ENCODE measurements at places on chromosomes 7 and 10.
A peak's percentile ranks its signal among the peaks of the same experiment; 100 is the strongest.

DNA sequence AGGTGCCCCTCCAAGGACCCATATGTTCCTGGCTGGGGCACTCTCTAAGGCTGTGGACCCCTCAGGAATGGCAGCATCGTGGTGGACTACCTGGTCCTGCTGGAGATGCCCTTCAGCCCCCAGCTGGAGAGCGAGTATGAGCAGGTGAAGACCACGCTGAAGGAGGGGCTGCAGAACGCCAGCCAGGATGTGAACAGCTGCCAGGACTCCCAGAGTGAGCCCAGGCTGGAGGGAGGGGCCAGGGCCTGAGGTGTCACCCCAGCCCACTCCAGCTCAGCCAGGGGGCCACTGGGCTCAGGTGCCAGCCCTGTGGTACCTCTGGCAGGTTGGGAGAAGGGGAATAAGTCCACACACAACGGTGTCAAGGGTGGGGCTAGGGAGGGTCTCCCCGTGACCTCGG is 4.7 kb upstream of the MUC12 start:
- DNase-seq, result no peak

DNA sequence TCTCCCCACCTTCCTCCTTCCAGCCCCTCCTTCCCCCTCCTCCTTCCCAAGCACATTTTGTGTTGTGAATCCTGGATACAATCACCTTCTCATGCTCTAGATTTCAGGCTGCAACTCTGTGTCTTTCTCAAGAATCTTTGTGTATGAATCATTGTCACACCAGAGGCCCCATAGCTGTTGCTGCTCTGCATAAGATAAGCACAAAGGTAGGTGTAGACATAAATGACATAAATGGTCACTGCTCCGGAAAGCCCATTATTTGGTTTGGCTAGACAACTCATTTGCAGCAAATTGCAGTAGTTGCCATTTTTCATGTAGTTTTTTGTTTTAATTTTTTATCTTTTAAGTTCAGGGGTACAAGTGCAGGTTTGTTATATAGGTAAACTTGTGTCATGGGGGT is 216.3 kb upstream of the NRP1 start:
- DNase-seq, result no peak

DNA sequence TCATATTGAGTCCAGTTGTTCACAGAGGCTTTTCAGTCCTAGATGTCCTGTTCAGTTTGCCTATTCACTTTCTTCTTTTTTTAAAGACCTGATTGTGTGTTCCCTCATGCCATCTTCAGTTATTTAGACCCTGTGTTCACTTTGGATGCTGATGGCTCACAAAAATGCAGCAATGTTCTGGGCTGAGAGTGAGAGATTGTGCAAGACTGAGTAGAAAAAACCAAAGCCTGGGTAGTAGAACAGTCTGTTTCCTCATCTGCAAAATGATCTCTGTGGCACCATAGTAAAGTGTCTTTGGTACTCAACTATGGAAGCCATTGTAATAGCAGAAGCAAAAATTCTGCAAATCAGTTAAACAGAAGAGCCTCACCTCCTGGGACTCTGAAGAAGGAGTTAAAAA is 43.2 kb downstream of the AKR1B1 start:
- DNase-seq, result no peak

DNA sequence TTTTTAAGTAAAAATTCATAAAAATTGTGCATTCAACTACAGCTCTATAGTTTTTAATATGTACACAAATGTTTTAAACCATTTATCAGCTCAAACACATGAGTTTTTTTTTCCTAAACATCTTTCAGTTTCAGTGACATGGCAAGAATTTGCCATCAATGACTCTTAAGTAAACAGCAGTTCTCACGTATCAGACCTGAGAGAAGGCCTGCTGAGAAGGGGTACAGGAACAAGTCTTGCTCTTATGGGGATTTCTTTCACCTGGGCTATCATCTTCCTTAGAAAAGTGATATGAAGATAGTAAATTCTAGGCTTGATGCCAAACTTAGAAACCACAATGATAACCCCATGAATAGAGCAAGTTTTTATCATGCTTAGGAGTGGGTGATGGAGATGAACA is 467.8 kb downstream of the ARL4A start:
- no peak for DNase-seq

GRCh38 chr10:132158122-132158741 is 28.5 kb upstream of the DPYSL4 start:
- DNase-seq, result no peak

DNA sequence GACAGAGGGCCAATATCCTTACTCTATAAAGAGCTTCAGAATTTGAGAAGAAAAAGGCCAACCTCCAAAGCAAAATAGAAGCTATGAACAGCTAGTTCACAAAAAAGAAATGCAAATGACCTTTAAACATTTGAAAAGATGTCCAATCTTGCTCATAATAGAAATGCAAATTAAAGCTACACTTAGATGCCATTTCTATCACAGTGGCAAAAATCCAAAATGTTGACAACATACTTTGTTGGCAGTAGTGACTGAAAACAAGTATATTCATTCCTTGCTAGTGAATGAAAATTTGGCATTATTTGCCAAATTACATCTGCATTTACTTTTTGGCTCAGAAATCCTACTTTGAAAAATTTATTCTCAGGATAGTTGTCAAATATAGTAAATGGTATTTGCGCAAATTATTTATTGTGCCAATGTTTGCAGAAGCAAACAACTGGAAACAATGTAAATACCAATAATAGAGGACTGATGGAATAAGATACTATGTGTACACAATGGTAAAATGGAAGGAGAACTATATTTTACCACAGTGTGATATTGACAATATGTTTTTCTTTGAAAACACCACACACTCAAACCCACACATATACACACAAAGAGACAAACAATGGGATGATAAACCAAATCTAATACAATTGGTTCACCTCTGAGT is 9.4 kb downstream of the TMEM106B start:
- DNase-seq, result no peak

DNA sequence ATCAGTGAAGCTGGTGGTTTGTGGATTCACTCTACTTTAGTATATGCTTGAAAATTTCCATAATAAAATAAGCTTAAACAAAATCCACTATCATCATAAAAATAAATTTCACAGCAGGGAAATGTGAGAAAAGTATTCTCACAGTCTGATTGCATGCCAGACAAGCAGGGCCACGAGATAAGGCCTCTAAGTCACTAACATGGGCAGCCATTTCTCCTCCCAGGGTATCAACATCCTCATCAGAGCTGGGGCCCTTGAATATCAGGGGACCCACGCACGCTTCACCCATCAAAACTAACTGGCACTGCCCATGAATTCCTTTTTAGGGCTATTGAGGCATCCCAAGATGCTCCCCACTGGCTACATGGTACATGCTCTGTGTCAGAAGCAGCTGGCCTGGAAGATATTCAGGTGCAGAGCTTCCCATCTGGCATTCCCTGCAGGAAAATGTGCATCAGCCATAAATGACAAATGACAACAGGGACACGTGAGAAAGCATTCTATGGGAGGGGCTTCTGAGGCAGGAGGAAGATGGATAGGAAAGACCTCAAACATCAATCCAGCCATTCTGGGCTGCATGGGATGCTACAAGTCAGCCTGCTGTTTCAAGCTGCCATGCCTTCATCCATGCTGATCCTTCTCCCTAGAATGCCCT is 17.4 kb downstream of the CCDC6 start:
- DNase-seq, result no peak

GRCh38 chr7:25722856-25723255 is 429.1 kb upstream of the NFE2L3 start:
- no peak for DNase-seq

DNA sequence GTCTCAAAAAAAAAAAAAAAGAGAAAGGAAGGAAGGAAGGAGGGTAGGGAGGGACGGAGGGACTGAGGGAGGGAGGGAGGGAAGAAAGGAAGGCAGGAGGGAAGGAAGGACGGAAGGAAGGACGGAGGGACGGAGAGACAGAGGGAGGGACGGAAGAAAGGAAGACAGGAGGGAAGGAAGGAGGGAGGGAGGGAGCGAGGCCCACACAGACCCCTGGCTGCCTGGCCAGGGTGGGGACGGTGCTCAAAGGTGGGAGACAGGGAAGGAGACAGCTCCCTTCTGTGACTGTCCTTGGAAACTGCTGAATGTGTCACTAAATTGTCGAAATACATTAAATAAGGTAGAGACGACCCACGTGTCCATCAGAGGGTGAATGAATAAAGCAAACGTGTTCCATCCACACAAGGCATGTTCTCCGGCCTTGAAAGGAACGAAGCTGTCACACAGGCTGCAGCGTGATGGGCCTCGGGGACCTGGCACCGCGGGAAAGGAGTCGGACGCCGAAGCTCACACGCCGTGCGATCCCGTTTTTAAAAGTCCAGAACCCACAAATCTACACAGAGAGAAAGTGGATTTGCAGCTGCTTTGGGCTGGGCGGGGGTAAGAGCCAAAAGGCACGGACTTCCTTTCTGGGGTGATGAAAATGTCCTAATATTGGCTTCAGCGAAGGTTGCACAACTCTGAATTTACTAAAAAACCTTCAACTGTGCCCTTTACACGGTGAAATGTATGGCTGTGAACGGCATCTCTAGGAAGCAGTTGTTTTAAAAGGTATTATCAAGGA is 23.3 kb downstream of the ADAP1 start:
- DNase-seq, result no peak

- no peak for DNase-seq
Measured at GRCh38 chr7:51666266-51666665, 349.7 kb upstream of the COBL start.

DNA sequence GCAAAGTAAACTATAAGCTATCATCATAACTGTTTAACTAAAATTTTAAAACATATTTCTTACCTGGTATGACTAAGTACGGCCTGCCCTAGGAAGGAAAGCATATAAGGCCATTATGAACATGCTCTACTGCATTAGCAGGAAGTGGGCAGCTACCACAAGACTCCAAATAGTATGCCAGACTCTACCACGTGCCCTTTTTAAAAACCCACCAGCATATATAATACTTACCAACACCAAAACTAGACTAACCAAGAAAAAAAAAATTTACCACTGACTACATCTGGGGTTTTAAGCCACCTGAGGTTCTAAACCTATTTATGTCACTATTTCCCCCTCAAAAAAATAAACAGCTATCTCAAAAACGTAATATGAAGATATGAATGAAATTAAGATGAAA is 30.1 kb downstream of the NUDCD3 start:
- no peak for DNase-seq

GRCh38 chr10:51023636-51024035 is 50.7 kb upstream of the PRKG1 start:
- DNase-seq, result no peak

DNA sequence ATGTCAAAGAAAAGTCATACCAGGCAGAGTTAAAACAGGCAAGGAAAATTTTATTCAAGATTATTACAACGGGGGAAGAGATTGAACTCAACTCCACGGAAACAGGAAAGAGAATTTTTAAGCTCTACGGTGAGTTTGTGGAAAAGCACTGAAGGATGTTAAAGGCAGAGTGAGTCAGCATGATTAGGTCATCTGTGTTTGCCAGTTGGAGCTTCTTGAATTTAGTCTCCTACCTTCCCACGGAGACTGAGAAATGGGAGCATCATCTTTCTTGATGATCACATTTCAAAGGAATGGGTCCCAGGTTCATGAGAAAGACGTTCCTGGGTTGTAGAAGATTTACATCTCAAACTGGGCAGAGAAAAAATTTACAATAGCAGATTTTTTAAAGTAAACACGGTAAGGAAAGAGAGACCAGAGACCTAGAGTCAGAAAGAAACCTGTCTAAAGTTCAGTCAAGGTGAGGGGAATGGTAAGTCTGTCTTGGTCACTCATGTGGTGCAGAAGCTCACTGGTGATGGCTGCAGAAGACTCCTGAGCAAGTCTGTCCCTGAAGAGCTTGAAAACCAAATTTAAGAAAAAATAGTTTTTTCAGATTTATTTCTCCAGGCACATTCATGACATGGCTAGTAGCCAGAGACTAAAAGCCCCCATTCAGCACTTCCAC is 516.9 kb upstream of the LRRN3 start:
- DNase-seq, result peak; percentile 34

- peak; percentile 34 for DNase-seq
Measured at GRCh38 chr10:116444527-116445142, 17.0 kb downstream of the PNLIPRP3 start.

DNA sequence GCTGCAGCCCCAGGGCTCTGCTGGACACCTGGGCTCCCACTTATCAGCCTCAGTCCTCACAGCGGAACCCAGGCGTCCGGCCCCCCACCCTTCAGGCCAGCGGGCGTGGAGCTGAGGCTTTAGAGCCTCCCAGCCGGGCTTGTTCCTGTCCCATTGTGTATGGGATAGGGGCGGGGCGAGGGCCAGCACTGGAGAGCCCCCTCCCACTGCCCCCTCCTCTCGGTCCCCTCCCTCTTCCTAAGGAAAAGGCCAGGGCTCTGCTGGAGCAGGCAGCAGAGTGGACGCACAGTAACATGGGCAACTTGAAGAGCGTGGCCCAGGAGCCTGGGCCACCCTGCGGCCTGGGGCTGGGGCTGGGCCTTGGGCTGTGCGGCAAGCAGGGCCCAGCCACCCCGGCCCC is 2.7 kb downstream of the NOS3 start:
- DNase-seq, result no peak

Data from RWPE1 (cell line).